ENCODE measurements at places on chromosomes 1 and 21.
A peak's percentile ranks its signal among the peaks of the same experiment; 100 is the strongest.

GRCh38 chr1:47755101-47755990, 241.8 kb downstream of the TRABD2B start:
- no peak for DNase-seq

DNA sequence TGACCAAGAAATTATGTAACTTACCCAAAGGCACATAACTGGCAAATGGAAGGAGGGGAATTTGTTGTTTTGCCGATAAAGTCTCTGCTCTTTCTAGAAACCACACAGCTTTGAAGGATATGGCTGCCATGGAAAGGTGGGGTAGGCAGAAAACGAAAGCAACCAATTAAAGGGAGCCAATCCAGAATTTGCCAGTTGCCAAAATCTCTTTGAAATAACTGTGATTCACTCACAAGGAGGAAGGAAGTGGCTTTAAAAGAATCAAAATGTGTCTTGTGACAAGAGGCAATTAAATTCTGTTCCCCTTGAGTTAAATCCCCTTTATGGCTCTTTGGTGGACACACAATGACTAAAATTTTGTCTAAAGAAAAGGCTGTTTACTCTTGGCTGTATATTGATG, 61.2 kb upstream of the CCDC190 start:
- DNase-seq = no peak

- no peak for DNase-seq
Measured at GRCh38 chr1:1306070-1306660, 1.6 kb downstream of the ACAP3 start.

GRCh38 chr1:224513787-224514209, 79.2 kb upstream of the WDR26 start:
- peak; percentile 46 for DNase-seq

- no peak for DNase-seq
Measured at GRCh38 chr1:7247158-7247557, 461.9 kb downstream of the CAMTA1 start.

GRCh38 chr1:221449801-221450470, 292.0 kb downstream of the DUSP10 start:
- DNase-seq = no peak

GRCh38 chr1:203026031-203026665, at the start of gene PPFIA4:
Gene PPFIA4, plus strand, starts transcription at chr1:203026491. Its CDS starts 12,518 bp downstream, at chr1:203039009.
- peak; percentile 67 for DNase-seq

DNA sequence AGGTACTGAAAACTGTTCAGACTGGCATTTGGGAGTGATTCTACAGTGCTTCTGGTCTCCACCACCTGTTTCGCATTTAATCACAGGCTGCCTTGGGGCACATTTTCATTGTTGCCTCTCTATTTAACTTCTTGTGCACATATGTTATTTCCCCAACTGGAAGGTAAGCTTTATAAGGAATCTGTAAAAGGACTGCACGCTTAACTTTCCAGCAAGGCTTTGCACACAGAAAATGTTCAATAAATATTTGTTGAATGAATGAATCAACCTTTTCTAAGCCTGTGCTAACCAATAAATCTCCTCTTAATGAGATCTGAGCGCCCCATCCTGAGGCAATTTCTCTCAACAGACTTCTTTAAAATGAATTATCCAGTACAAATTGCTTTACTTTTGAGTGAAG, 84.3 kb upstream of the ARHGAP29 start:
- DNase-seq = no peak

- no peak for DNase-seq
Measured at GRCh38 chr1:232426801-232427200, 203.1 kb downstream of the SIPA1L2 start.

DNA sequence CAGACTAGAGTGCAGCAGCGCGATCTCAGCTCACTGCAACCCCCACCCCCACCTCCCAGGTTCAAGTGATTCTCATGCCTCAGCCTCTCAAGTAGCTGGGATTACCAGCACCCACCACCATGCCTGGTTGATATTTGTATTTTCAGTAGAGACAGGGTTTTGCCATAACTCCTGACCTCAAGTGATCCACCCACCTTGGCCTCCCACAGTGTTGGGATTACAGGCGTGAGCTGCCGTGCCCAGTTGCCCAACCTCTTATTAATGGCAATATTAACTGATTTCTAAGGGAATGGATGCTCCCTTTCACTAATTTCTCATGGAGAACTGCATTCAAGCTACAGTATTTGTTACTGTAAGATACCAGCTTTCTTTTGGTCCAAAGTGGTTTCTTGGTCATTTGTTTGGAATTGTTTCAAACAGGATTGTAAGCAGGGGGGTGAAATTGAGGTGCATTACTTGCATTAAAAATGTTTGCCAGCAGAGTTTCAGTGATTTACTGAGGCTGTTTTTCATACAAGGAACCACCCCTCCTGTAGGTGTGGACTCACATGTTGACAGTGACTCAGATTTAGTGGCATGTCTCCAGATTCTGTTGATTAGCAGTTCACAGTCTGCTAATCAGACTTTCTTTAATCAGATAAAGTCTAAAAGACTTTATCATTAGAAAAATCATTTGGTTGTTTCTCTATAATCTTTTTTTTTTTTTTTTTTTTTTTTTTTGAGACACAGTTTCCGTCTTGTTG, 3.9 kb upstream of the TGFBR3 start:
- no peak for DNase-seq

DNA sequence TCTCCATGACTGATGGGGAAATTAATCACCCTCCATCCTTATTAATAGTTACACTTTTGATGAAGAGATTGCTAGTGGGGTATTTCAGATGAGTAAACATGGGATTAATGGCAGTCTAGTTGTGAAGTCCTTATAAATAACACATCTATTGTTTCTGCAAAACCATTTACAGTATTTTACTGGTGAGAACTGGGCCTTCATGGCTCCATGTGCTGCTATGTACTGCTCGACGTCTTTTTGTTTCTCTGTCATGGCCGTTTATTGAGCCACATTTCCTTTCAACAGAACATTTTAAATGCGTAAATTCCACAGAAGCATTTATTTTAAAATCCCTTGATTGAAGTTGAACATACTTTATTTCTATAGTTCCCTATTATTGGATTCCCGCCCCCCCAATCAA, 34.5 kb downstream of the SPEN start:
- DNase-seq = no peak

GRCh38 chr1:35702508-35702907, 16.2 kb downstream of the C1orf216 start:
- DNase-seq = no peak

GRCh38 chr1:108657356-108658080, 3.4 kb downstream of the HENMT1 start:
- DNase-seq = no peak

DNA sequence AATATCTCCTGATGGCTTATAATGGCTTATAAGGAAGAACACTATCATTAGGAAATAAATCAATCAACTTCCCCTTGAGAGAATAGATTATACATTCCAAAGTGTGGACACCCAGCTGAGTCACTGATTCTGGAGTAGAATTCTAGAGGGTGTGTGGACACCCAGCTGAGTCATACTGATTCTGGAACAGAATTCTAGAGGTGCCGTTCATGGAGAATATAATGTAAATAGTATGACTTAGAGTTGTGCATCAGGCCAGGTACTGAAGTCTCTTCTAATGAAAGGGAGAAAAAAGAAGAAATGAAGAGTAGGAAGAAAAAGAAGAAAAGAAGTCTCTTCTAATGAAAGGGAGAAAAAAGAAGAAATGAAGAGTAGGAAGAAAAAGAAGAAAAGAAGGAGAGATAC, 2.4 kb upstream of the USP33 start:
- no peak for DNase-seq

DNA sequence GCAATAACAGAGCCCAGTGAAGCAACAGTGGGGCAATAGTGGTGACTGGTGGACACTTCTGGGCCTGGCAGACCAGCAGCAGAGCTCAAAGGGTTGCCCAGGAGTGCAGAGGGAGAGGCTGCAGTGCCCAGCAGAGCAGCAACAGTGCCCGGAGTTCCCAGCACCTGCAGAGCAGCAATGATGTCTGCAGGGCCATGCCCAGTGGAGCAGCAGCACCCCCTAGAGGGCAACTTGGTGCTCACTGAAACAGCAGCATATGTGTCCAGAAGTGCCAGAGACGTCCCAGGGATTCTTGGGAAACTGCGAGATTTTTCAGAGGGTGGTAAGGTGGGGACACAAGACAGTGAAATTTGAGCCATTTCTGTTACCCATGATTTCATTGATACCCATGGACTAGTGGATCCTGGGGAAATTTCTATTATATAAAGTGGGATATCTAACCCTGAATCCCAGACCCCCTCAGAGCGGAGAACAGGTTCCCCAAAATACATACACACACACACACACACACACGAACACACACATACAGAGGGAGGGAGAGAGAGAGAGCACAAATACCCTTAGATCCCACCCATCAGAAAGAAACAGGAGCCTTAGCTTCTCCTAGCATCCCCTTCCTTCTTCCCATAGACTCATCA, 156.9 kb upstream of the GJB5 start:
- peak; percentile 80 for DNase-seq

DNA sequence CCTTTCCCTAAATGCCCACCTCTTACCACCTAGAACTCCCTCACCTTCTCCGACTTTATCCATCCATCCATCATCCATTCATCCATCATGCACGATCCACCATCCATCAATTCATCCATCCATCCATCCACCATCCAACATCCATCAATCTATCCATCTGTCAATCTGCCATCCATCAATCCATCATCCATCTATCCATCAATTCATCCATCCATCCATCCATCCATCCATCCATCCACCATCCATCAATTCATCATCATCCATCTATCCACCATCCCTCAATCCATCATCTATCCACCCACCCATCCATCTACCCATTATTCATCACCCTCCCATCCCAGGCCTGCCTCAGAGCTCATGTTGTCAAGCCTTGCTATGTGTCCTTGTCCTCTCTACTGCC, 34.5 kb downstream of the WNT3A start:
- no peak for DNase-seq

DNA sequence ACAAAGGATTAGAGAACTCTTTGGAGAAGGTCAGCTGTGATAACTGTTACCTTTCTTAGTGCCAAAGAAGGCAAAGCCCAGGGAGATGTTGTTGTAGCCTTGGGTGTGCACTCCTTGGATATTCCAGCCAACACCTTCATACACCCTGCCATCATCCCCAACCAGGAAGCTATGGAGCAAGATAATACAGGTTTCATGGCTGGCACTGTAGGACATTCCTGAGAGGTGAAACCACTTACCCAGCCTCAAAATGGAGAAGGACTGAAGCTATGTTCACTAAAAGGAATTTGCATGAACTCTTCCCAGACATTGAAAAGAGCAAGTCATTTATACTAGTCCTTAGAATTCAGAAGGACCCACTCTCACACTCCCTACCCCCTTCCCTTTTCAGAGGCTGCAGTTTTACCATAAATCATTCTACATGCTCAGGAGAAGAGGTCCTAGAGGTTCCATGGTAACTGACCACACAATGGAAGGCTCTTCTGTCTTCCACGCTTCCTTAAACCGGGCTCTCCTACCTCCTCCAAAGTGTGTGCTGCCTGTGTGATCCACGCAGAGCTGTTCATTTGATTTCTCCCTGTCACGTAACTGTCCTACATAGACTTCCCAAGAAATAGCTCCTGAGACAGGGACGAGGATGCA, 5.5 kb downstream of the PGLYRP4 start:
- no peak for DNase-seq

GRCh38 chr21:34807146-34807880, 138.5 kb downstream of the CLIC6 start:
- DNase-seq = no peak

DNA sequence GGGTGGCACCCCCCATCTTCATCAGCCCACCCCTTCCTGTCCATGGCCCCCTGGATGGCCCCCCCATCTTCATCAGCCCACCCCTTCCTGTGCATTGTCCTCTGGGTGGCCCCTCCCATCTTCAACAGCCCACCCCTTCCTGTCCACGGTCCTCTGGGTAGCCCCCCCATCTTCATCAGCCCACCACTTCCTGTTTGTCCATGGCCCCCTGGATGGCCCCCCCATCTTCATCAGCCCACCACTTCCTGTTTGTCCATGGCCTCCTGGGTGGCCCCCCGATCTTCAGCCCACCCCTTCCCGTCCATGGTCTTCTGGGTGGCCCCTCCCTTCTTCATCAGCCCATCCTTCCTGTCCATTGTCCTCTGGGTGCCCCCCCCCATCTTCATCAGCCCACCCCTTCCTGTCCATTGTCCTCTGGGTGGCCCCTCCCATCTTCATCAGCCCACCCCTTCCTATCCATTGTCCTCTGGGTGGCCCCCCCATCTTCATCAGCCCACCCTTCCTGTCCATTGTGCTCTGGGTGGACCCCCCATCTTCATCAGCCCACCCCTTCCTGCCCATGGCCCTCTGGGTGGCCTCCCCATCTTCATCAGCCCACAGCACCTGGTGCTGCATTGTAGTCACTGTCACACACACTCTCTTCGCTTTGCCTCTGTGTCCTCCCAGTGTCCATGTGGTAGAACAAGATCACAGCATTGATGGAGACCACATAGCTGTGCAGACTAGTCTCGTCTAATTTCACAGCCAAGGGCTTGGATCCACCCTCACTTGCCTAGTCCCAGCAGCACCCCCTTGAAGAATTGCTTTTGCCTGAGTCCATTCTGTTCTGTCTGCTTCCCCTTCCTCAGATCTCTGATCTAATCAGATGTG, 95.9 kb downstream of the PCBP3 start:
- no peak for DNase-seq

GRCh38 chr1:233435622-233436021, 108.1 kb downstream of the MAP3K21 start:
- no peak for DNase-seq

- no peak for DNase-seq
Measured at GRCh38 chr1:168509875-168510791, 33.7 kb downstream of the XCL2 start.

DNA sequence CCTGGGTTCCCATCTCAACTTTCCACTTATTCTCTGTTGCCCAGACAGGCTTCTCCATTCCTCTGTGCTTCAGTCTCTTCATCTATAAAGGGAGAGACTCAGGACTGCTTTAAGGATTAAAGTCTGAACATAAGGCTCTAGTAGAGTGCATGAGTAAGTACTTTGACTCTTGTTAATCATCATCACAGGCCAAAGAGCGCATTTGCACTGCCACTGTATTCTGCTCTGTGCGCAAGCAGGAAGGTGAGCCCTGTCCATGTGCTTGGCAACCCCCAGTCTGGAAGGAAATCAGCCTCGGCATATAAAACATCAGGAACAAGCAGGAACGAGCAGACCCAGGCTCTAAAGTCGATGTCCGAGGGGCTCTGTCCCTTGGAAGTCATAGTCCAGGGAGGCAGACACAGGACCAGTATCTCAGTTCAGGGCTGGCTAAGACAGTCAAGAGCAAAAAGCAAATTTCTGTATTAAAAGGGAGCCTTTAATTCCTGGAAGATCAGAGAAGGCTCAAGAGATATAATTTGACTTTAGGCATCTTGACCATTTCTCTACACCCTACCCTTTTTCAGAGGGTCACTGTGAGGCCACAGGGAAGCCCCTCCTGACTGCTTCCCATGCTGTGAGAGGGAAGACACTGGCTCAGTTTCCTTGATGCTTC, 131.2 kb downstream of the TRABD2B start:
- no peak for DNase-seq
